ENCODE measurements at places on chromosomes 13 and 19. TPM values are rescaled to one million over a fixed set of nuclear protein-coding genes. Genes with fewer than 3 reads are reported as not detected.

GRCh38 chr19:49421878-49422202 is 1.4 kb downstream of the PTH2 start:
- H3K36me3 ChIP-seq, result no peaks in the 10 kb centered on the region
- DNase-seq, result no peak
- H3K4me1 ChIP-seq, result peaks cover 4% of the 10 kb centered on the region

DNA sequence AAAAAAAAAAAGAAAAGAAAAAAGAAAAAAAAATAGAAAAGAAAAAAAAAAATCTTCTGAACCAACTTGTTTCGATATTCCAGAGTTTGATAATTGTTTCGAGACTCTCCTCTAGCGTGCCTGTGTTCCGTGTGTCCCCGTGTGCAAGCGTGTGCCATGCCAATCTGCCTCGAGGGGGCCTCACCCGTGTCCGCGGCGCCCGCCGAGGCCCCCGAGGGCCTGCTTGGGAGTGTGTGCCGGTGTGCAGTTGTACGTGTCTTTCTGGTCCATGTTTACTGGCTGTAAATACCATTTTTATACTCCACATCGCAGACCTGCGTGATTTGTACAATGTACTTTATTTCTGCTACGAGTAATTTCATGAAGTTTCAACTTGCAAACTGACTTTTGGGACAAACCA is 69.9 kb upstream of the NFIC start:
- H3K27me3 ChIP-seq, result no peaks in the 10 kb centered on the region
- H3K4me3 ChIP-seq, result no peak overlapping the region
- no peaks in the 10 kb centered on the region for H3K36me3 ChIP-seq
- no peak overlapping the region for H3K27ac ChIP-seq
- H3K4me1 ChIP-seq, result no peaks in the 10 kb centered on the region

The TNFSF13B gene
- total RNA-seq, result 1.7 TPM

- no peak overlapping the region for H3K4me3 ChIP-seq
- H3K27me3 ChIP-seq, result no peaks in the 10 kb centered on the region
- no peaks in the 10 kb centered on the region for H3K36me3 ChIP-seq
Observed at GRCh38 chr13:34013061-34013460, 195.1 kb downstream of the RFC3 start.

DNA sequence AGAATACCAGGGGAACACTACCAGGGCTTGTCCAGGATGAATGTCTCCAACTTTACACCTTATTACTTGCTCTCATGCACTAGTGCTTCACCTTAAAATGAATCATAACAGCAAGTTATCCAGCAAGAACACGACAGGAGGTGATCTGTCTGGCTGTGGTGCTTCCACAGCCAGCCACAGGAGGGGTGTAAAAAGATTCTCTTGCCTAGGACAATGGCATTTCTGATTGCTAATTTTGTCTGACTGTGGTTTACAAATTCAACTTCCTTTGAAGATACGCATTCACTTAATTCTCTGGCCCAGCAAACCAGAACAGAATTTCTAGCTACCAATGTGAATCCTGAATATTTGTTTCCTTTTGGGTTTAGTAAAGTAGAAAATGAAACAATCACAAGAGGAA is 23.1 kb upstream of the COG3 start:
- no peaks in the 10 kb centered on the region for H3K36me3 ChIP-seq
- H3K4me3 ChIP-seq, result no peak overlapping the region
- H3K27me3 ChIP-seq, result no peaks in the 10 kb centered on the region
- no peak overlapping the region for H3K27ac ChIP-seq
- peaks cover 4% of the 10 kb centered on the region for H3K4me1 ChIP-seq
- DNase-seq, result peak; percentile 17

- H3K27ac ChIP-seq, result no peak overlapping the region
- peaks cover 30% of the 10 kb centered on the region for H3K27me3 ChIP-seq
- H3K4me1 ChIP-seq, result no peaks in the 10 kb centered on the region
- no peaks in the 10 kb centered on the region for H3K36me3 ChIP-seq
- H3K4me3 ChIP-seq, result no peak overlapping the region
Observed at GRCh38 chr13:112106478-112107141, 39.7 kb downstream of the SOX1 start.

The HSPB6 gene
- 1.2 TPM for total RNA-seq

GRCh38 chr19:53909471-53910169 is 542 bp downstream of the CACNG7 start:
- peaks cover 41% of the 10 kb centered on the region for H3K27me3 ChIP-seq
- no peak for DNase-seq
- H3K36me3 ChIP-seq, result no peaks in the 10 kb centered on the region
- H3K4me1 ChIP-seq, result peaks cover 2% of the 10 kb centered on the region

DNA sequence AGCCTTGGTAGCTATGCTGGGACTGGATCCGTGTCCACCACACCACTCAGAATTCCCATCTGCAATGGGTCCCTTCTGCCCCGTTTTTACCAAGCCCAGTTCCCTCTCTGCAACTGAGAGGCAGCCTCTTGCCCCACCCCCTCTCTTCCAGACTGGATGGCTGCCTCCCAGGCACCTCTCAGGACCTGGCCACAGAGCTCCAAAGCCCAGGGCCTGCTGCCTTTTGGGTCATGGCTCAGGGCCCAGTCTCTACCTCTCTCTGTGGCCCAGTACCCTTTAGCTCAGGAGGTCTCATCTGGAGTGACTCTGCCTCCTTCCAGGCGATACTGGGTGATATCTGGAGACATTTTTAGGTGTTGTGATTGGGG is 10.3 kb upstream of the ZBTB7A start:
- H3K27ac ChIP-seq, result no peak overlapping the region
- H3K4me3 ChIP-seq, result no peak overlapping the region
- no peaks in the 10 kb centered on the region for H3K27me3 ChIP-seq
- no peaks in the 10 kb centered on the region for H3K4me1 ChIP-seq
- H3K36me3 ChIP-seq, result no peaks in the 10 kb centered on the region

GRCh38 chr13:29991343-29991742 is 140.9 kb upstream of the UBL3 start:
- H3K4me3 ChIP-seq, result no peak overlapping the region
- peak; percentile 98 for DNase-seq
- H3K27ac ChIP-seq, result no peak overlapping the region

GRCh38 chr19:10712754-10713153 is 5.1 kb upstream of the DNM2 start:
- H3K36me3 ChIP-seq, result no peaks in the 10 kb centered on the region
- H3K27me3 ChIP-seq, result no peaks in the 10 kb centered on the region
- H3K4me1 ChIP-seq, result no peaks in the 10 kb centered on the region
- no peak for DNase-seq

The MAP4K1 gene
- total RNA-seq, result 1.7 TPM

DNA sequence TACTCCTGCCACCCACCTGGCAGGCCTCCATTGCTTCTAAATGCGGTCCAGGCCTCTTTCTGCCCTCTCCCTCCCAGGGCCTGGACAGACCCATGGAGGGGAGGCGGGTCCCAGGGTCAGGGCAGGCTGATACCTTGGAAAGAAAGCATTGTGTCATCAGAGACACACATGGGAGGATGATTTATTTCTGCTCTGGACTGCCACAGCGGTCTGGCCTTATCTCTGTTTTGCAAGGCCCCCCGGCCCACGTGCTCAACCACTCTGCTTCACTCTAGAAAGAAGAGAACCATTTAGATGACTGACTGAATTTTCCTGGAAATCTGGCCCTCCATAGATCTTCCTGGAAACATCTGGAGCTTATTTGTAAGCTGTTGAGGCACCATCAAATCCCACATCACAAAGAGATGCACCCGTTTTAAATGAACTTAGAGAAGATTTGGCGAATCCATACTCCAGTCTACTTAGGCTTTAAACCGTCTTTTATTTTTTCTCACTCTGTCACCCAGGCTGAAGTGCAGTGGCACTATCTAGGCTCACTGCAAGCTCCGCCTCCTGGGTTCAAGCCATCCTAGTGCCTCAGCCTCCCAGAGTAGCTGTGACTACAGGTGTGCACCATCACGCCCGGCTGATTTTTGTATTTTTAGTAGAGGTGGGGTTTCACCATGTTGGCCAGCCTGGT is 48.3 kb upstream of the URI1 start:
- H3K4me1 ChIP-seq, result no peaks in the 10 kb centered on the region
- no peaks in the 10 kb centered on the region for H3K36me3 ChIP-seq
- no peak overlapping the region for H3K4me3 ChIP-seq
- DNase-seq, result no peak
- no peaks in the 10 kb centered on the region for H3K27me3 ChIP-seq
- H3K27ac ChIP-seq, result no peak overlapping the region

GRCh38 chr13:73039201-73040108 is 19.4 kb upstream of the KLF5 start:
- no peaks in the 10 kb centered on the region for H3K4me1 ChIP-seq
- no peaks in the 10 kb centered on the region for H3K27me3 ChIP-seq
- H3K36me3 ChIP-seq, result no peaks in the 10 kb centered on the region
- no peak for DNase-seq
